EL (cell line): ENCODE measurements at places on chromosomes 1 and 21.
A peak's percentile ranks its signal among the peaks of the same experiment; 100 is the strongest.

GRCh38 chr21:29195981-29196669 lies 65.7 kb downstream of the MAP3K7CL start:
- DNase-seq: peak; percentile 97

DNA sequence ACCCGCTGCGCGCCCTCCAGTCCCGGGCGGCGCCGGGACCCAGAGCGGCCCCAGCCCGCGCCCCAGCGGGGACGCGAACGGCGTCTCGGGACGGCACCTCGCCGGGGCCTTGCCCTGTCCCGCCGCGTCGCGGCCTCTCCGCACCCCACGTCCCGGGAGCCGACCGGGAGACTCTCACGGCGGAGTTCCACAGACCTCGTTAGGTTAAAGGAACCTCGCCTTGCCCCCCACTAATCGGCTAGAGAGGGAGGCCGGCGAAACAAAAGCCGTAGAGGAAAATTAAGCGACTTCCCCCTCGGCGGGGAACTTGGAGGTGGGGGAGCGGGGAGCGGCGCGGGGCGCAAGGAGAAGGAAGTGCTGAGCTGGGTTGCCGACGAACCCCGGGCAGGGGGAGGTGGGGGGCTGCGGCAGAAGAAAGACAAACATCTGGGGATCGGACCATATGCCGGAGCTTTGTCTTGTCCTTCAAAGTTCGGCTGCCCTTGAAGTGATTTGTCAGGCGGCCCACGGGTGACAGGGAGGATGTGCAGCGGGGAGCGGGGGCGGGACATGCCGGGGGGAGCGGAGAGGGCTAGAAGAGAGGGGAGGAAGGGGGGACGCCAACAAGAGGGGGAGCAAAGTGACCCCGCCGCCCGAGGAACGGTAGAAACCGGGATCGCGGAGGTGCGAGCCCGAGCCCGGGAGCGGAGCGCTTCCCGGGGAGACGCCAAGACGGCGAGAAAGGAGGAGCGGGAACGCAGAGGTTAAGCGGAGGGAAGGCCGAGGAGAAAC lies 120.0 kb upstream of the RRP15 start:
- peak; percentile 39 for DNase-seq

DNA sequence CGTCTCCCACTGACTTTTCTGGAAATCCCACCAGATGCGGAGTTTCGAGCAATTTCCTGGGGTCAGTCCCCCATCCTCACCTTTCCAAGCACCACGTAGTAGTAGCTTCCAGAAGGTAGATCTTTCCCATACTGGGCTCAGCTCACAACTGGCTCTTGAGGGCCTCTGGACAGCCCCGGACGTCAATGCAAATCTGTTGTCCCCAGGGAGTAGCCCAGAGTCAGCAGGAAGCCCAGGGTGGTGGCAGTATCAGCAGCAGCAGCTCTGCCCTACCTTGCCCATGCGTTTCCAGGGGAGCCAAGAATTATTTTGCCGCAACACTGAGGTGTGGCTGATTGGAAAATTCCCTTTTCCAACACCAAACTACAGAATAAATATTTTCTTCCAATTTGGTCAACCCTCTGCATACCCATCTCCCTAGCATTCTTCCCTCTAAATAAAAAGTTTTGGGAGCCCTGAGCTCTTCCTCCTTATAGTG lies 70.3 kb downstream of the CD46 start:
- no peak for DNase-seq

DNA sequence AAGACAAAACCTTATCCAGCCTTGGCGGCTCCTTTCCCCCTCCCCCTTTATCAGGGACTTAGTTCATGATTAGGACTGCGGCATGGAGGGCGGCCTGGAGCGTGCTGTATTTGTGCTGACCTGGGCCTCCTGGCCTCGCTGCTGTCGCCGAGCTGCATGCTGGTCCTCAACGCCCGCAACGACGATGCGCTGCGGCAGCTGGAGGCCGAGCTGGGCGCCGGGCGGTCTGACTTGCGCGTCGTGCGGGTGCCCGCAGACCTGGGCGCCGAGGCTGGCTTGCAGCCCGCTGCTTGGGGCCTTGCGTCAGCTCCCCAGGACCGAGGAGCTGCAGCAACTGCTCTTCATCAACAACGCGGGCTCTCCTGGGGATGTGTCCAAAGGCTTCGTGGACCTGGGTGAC lies 70.9 kb downstream of the TM2D1 start:
- DNase-seq: no peak
